Vagina (tissue), 2 donors: ENCODE measurements at places on chromosomes 3 and 15. TPM values are rescaled to one million over a fixed set of nuclear protein-coding genes. Genes with fewer than 3 reads are reported as not detected.

Gene LRRC31
- total RNA-seq: not detected

Gene ZNF654
- total RNA-seq: 16.7 TPM

Gene ACP3
- 12.3 TPM for total RNA-seq

Gene ARNT2
- 8.1 TPM for total RNA-seq

Gene SCN11A
- total RNA-seq: not detected

Gene WDR49
- 2.2 TPM for total RNA-seq

Gene GOLGA8R
- total RNA-seq: 3.2 TPM

Gene GOLGA6L4
- total RNA-seq: 5.9 TPM

Gene GUCA1C
- total RNA-seq: not detected

Gene SCAPER
- 51.3 TPM for total RNA-seq

Gene ZNF660
- total RNA-seq: 0.98 TPM

Gene PLA2G4F
- total RNA-seq: 35.1 TPM

Gene CTXN2
- not detected for total RNA-seq

Gene CCDC39
- not detected for total RNA-seq

Gene CDHR4
- not detected for total RNA-seq

Gene SMAD6
- 28.5 TPM for total RNA-seq

Gene DPPA2
- not detected for total RNA-seq

Gene SRGAP3
- 20.6 TPM for total RNA-seq

Gene PTH1R
- 13.0 TPM for total RNA-seq

Gene TRPC1
- 12.0 TPM for total RNA-seq

Gene TRIM71
- not detected for total RNA-seq

Gene FBLN2
- total RNA-seq: 94.3 TPM

Gene ALDH1L1
- total RNA-seq: 19.2 TPM

Gene RAB6B
- 3.7 TPM for total RNA-seq

Gene GCNT3
- total RNA-seq: 1.5 TPM

Gene ARPC4
- 124 TPM for total RNA-seq
